ENCODE measurements at places on chromosomes 3 and 15. TPM values are rescaled to one million over a fixed set of nuclear protein-coding genes. Genes with fewer than 3 reads are reported as not detected.
A peak's percentile ranks its signal among the peaks of the same experiment; 100 is the strongest.

GRCh38 chr15:98433346-98433745 lies 215.0 kb upstream of the IGF1R start:
- DNase-seq: no peak
- H3K4me1 ChIP-seq: no peaks in the 10 kb centered on the region
- H3K4me3 ChIP-seq: no peak overlapping the region
- peaks cover 43% of the 10 kb centered on the region for H3K27me3 ChIP-seq
- no peaks in the 10 kb centered on the region for H3K36me3 ChIP-seq

DNA sequence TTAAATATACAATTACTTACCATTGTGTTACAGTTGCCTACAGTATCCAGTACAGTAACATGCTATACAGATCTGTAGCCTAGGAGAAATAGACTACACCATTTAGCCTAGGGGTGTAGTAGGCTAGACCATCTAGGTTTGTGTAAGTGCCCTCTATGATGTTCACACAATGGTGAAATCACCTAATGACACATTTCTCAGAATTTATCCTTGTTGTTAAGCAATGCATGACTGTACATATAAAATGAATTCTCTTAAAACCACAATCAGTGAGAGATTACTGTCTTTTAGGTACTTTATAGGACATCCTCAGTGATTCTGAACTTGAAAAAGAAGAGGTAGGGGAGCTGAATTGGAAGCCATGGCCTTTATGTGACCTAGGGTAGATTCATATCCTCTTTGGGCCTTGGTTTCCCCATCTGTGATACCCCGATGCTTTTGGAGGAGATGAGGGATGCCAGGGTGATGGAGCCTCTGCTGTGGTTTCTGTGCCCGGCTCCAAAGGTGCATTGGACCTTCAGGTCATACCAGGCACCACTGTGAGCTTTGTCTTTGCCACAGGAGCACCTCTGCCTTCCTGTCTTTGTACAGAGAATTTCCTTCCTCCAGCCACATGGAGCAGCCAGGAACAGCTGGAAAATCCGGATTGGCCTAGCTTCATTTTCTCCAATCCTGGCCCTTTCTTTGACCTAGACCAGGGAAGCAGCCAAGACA lies 51.9 kb upstream of the FLNB start:
- H3K27me3 ChIP-seq: no peaks in the 10 kb centered on the region
- no peaks in the 10 kb centered on the region for H3K36me3 ChIP-seq
- no peak for DNase-seq

DNA sequence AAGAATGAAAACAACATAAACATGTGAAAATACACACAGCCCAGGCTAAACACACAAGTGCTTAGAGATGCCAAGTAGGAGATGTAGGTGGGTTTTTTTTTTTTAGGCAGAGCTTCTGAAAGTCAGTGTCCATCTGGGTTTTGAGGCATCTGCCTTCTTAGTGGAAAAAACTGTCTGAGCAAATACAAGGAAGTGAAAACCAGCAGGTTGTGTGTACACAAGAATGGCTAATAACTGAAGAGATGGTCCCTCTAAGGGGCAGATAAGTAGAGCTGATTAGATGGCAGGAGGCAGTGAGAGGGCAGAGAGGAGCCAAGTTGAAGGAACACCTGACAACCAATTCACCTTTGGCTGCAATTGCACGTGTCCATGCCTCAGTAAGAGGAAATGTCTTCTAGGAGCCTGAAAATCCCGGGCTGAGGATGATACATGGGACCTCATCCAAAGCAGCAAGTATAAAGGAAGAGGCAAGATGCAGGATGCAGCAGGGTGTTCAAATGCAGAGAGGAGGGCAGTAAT lies 34.9 kb downstream of the CYP19A1 start:
- H3K4me1 ChIP-seq: peaks cover 5% of the 10 kb centered on the region
- H3K36me3 ChIP-seq: no peaks in the 10 kb centered on the region
- peaks cover 18% of the 10 kb centered on the region for H3K27me3 ChIP-seq
- no peak overlapping the region for H3K4me3 ChIP-seq
- no peak overlapping the region for H3K27ac ChIP-seq
- no peak for DNase-seq

DNA sequence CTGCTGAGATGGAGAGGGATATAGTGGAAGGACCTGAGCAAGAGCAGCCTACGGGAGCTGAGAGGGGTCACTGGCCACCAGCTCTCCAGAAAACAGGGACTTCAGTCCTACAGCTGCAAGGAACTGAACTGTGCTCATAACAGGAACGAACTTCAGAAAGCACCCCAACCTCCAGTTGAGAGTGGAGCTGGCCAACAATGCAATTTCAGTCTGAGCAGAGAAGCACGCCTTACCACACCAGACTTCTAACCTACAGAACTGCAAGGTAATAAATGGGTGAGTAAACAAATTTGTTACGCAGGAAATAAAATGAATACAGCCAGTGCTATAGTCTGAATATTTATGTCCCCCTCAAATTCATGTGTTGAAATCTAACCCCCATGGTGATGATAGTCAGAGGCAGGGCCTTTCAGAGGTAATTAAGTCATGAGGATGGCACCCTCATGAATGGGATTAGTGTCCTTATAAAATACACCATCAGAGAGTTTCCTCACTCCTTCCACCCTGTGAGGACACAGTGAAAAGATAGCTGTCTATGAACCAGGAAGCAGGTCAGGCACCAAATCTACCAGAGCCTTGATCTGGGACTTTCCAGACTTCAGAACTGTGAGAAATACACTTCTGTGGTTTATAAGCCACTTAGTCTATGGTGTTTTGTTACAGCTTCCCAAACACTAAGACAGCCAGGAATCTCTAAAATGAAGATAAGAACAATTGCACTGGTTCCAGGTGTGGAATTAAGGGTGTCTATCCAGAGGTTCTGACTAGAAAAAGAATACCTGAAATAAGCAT lies 58.6 kb downstream of the SYNM start:
- no peaks in the 10 kb centered on the region for H3K4me1 ChIP-seq
- no peaks in the 10 kb centered on the region for H3K27me3 ChIP-seq
- no peak for DNase-seq
- H3K4me3 ChIP-seq: no peak overlapping the region

- H3K27me3 ChIP-seq: peaks cover 21% of the 10 kb centered on the region
- peaks cover 7% of the 10 kb centered on the region for H3K4me1 ChIP-seq
- H3K4me3 ChIP-seq: no peak overlapping the region
- no peaks in the 10 kb centered on the region for H3K36me3 ChIP-seq
- H3K27ac ChIP-seq: no peak overlapping the region
These were observed 1.8 kb upstream of the SCN5A start for GRCh38 chr3:38651153-38651789.

- no peaks in the 10 kb centered on the region for H3K36me3 ChIP-seq
- H3K27me3 ChIP-seq: peaks cover 11% of the 10 kb centered on the region
- peaks cover 4% of the 10 kb centered on the region for H3K4me1 ChIP-seq
- no peak overlapping the region for H3K4me3 ChIP-seq
- DNase-seq: peak; percentile 34
- peak overlapping the region; percentile 58 for H3K27ac ChIP-seq
These were observed 15.6 kb upstream of the MAGEF1 start for GRCh38 chr3:184727357-184728009.

DNA sequence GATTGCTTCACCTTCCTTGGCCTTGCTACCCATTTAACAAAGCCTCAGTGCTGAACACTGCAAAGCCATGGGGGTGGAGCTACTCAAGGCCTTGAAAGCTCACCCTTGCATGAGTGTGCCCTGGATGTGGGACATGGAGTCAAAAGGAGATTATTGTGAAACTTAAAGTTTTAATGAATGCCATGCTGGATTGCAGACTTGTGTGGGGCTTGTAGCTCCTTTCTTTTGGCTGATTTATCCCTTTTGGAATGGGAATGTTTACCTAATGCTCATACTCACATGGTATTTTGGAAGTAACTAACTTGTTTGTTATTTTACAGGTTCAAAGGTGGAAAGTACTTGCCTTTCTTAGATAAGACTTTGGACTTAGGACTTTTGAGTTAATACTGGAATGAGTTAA lies 538.5 kb upstream of the NECTIN3 start:
- no peak overlapping the region for H3K4me3 ChIP-seq
- H3K27me3 ChIP-seq: no peaks in the 10 kb centered on the region
- H3K4me1 ChIP-seq: peaks cover 8% of the 10 kb centered on the region
- H3K36me3 ChIP-seq: no peaks in the 10 kb centered on the region

GRCh38 chr15:101137312-101137940 lies 114.4 kb downstream of the CHSY1 start:
- DNase-seq: no peak
- H3K4me1 ChIP-seq: no peaks in the 10 kb centered on the region
- no peak overlapping the region for H3K4me3 ChIP-seq
- no peaks in the 10 kb centered on the region for H3K36me3 ChIP-seq
- H3K27me3 ChIP-seq: peaks cover 7% of the 10 kb centered on the region

DNA sequence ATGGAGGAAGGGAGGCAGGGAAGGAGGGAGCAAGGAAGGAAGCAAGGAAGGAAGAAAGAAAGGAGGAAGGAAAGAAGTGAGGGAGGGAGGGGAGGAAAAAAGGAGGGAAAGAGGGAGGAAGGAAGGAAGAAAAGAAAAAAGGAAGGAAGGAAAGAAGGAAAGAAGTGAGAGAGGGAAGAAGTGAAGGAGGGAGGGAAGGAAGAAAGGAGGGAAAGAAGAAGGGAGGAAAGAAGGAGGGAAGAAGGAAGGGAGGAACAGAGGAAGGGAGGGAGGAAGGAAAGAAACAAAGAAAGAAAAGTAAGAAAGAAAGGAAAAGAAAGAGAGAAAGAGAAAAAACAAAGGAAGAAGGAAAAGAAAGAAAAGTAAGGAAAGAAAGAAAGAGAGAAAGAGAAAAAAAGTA lies 183.0 kb upstream of the SLC24A5 start:
- H3K4me1 ChIP-seq: peaks cover 1% of the 10 kb centered on the region
- no peak overlapping the region for H3K27ac ChIP-seq
- H3K36me3 ChIP-seq: no peaks in the 10 kb centered on the region
- DNase-seq: no peak

DNA sequence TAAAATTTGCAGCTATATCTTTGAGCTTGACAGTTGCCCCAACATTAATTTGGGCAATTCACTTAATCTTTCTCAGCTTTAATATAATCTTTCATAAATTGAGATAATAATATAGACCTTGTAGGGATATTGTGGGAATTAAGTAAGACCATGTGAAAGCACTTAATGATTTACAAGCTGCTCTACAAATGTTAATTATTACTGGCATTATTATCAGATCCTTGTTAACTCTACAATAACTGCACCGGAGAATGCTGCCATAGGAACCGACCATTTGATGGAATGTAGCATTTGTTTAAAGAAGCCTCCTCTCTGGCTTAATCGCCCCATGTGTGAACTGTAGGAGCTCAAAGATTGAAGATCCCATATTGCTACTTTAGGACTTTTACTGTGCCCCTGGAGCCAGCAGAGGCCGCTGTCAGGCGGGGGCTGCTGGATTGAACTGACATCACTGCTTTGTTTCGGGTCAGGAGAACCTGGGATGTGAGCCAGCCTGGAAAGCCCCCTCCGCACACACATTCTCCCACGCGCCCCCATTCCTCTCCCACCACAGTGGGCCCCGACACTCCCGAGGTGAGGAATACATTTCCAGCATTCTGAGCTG lies 154.2 kb upstream of the TNIK start:
- no peak for DNase-seq
- H3K4me1 ChIP-seq: peaks cover 41% of the 10 kb centered on the region
- H3K27me3 ChIP-seq: no peaks in the 10 kb centered on the region
- peak overlapping the region; percentile 88 for H3K27ac ChIP-seq
- H3K36me3 ChIP-seq: peaks cover 30% of the 10 kb centered on the region
- peak overlapping the region; percentile 7 for H3K4me3 ChIP-seq

DNA sequence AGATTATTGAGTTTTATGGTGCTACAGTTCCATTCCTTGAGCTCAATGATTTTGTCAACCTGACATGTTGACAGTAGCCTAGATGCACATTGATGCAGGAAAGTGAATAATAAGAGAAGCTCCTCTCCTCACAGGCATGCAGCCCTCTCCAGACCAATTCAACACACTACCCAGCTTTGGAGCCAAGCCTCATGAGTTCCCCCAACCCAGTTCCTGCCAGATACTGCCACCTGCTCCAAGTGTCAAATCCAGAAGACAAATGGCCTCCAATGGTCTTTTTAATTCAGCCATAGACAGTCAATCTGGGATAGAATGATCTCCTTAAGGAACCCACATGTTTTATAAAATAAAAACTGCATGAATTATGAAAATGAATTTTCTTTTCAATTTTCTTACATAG lies 83.7 kb upstream of the ARHGEF3 start:
- H3K4me1 ChIP-seq: peaks cover 9% of the 10 kb centered on the region
- no peak overlapping the region for H3K4me3 ChIP-seq
- H3K27me3 ChIP-seq: no peaks in the 10 kb centered on the region
- no peaks in the 10 kb centered on the region for H3K36me3 ChIP-seq
- no peak overlapping the region for H3K27ac ChIP-seq
- no peak for DNase-seq

Gene CLDN16
- 0.31 TPM for total RNA-seq

Gene NPAP1
- 0.65 TPM for total RNA-seq

Gene MED12L
- 10.8 TPM for total RNA-seq

Gene MEX3B
- 22.4 TPM for total RNA-seq
